NCI-H345 (cell line): ENCODE measurements at places on chromosomes 2 and 18.

DNA sequence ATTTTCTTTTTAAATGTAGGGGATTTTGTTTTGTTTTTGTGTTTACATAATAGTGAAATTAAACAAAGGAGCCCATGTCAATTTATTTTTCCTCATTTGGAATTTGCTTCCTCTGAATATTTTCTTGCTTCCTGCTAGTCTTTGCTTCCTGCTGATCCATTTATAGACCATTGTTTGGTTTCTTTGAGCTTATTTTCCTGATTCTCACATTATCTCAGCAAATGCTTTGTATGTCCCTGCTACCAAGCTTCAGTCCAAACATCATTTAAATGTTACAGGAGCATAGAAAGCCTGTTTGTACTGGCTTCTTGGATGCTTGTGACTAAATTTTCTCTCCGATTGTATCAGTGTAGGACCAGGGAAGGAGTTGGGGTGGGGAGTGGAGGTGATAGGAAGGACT is 127.3 kb upstream of the IL1R2 start:
- no peak for DNase-seq

GRCh38 chr2:27863146-27863545 is 27.0 kb downstream of the RBKS start:
- no peak for DNase-seq

- peak; percentile 40 for DNase-seq
Observed at GRCh38 chr18:49813069-49813318, 339 bp downstream of the ACAA2 start.

DNA sequence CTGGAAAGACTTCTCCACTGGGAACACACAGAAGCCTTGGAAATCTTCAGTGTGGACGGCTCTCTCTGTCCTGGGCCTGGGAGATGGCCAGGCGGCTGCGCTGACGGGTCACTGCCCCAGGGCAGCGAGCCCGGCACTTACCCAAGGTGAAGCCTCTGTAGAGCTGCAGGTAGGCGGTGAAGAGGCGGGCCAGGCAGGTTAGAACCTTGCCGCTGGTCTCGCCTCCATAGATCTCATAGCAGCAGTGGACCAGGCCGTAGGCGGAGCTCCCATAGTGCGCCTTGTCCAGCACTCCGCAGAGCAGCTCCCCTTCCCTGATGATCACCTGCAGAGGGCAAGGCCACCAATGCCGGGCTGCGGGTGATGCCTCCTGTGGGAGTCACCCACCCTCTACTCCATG is 53.0 kb downstream of the POLR1A start:
- DNase-seq: no peak

- no peak for DNase-seq
Observed at GRCh38 chr2:69087211-69087911, 74.4 kb downstream of the ANTXR1 start.

GRCh38 chr18:55064760-55065159 is 105.5 kb upstream of the CCDC68 start:
- DNase-seq: no peak

GRCh38 chr2:127220102-127220767 is at the start of gene CYP27C1:
CYP27C1 (minus strand) TSS chr2:127220299; CDS start chr2:127220270, 29 bp downstream.
- DNase-seq: peak; percentile 17

GRCh38 chr2:20625491-20626391 is 25.2 kb downstream of the HS1BP3 start:
- DNase-seq: no peak

DNA sequence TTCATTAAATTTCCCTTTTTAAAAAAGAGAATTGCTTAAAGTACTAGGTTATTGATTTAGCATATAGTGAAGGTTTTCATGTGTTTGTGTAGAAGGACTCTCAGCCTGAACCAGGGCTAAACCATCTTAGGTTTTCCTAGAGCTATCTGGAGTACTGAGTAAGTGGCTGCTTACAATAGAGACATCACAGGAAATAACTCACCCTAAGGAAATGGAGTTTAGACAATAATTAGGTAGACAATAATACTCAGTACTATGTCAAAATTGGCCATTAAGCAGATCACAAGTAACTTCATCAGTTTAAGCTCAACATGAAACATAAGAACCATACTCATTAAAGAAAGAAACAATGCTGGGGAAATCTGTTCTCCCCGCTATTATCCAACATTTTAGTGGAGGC is 240.0 kb downstream of the RND3 start:
- DNase-seq: no peak

DNA sequence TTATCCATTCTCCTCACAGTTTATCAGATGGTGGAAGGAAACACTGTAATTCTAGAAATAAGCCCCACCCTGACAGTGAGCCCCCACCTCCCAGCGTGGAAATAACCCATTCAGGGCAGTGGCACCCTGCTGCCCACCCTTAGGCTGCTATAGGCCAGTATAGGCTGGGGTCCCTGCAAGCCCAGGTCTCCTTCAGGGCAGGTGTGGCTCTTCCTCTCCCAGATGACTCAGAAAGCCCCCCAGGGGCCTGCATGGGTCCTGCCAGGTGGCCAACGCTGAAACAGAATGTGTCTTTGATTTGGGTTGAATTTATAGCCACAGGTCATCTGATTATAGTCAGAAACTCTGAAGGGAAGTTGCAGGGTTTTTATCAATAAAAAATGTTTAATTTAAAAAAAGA is 136.4 kb downstream of the SH3RF3 start:
- no peak for DNase-seq

GRCh38 chr2:199364153-199364552 is 93.6 kb downstream of the SATB2 start:
- peak; percentile 6 for DNase-seq

DNA sequence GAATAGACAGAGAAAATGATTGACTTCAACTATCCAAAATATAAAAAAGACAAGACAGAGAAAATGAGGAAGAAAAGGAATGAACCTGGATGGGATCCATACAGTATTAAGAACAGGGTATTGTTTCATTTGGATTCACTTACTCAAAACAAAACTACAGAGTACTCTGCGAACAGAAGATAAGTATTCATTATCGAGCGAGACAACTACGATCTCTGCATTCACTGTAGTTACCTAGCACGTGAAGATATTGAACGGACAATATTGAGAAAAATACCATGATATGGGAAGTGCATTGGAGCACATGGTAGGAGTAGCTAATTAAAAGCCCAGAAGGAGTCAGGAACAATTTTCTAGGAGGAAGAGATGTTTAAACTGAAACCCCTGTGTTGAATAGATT is 1.0 kb upstream of the ORC2 start:
- DNase-seq: no peak

DNA sequence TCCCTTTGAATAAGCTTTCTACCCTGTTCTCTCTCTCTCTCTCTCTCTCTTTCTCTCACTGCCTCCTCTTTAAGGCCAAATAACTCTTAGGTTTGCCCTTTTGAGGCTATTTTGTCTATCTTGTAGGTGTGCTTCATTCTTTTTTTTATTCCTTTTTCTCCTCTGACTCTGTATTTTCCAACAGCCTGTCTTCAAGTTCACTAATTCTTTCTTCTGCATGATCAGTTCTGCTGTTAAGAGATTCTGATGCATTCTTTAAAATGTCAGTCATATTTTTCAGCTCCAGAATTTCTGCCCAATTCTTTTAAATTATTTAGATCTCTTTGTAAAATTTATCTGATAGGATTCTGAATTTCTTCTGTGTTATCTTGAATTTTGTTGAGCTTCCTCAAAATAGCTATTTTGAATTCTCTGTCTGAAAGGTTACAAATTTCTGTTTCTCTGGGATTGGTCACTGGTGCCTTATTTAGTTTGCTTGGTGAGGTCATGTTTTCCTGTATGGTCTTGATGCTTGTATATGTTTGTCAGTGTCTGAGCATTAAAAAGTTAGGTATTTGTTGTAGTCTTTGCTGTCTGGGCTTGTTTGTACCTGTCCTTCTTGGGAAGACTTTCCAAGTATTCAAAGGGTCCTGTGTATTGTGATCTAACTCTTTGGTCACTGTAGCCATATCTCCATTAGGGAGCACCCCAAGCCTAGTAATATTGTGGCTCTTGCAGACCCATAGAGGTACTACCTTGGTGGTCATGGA is 35.4 kb upstream of the DYNC1I2 start:
- DNase-seq: no peak

- no peak for DNase-seq
Observed at GRCh38 chr2:150296770-150297546, 190.5 kb downstream of the RND3 start.

GRCh38 chr2:172282944-172283343 is 144.4 kb upstream of the ITGA6 start:
- DNase-seq: no peak

GRCh38 chr2:130327703-130328527 is 14.8 kb upstream of the IMP4 start:
- DNase-seq: no peak

- no peak for DNase-seq
Observed at GRCh38 chr2:45874344-45874743, 222.9 kb downstream of the PRKCE start.

GRCh38 chr2:63796366-63796765 is 45.3 kb upstream of the UGP2 start:
- no peak for DNase-seq

DNA sequence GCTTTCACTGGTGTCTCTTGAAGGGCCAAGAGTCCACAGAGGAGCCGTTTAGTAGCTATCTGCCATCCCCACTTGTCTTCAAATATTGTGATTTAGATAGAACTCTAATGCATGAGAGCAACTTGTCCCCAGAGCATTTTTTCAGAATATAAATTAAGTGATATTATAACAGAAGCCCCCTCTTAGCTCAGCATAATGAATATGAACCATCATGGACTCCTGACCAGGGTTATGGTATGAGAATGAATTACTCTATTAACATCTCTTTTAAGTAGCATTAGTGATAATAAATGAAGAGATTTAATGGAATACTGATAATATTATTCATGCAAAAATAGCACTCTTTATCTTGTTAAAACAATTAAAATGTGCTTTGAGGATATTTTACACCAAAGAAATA is 709.6 kb downstream of the GALR1 start:
- no peak for DNase-seq

DNA sequence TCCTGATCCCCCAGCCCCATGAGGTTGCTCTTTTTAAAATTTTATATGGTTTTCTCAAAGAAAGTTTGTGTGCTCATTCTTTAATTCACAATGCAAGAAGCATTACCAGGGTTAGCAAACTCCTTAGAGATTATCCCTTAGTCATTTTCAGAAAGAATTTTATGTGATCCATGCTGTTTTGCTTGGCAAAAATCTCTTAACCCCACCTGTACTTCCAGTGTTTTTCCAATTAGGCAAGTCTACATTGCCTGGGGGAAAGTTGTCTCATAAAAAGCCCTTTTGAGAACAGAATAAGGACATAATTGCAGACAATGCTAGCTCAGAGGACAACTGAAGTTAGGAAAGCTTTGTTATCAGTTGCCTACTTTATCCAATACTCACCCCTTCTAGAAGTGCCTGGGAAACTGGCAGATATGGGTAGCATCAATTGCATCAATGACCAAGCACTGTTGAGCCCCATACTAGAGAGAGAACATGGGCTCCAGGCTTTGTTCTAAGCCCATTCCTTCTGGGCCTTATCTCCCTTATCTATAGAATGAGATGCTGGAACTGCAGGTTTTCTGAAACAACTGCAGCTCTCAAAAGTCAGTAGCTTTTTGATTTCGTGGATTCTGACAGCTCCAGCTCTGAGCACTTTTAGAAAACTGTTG is 265.9 kb upstream of the SPHKAP start:
- peak; percentile 87 for DNase-seq

DNA sequence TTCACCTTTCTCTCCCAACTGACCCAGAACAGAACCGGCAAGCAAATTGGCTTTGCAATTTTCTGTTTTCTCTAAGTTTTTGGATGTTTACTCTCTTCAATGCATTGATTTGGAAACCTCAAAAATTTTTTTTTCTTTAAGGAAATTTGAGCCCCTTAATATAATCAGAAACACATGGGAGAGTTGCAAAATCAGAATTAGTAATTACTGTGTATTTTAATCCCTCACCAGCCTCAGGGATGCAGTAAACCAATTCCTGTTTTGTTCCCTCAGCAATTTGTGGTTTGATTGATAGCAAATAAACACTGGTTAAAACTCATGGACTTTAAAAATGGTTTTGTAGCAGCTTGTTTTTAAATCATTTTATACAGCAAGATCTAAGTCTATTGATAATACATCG is 281.5 kb downstream of the NEDD4L start:
- no peak for DNase-seq
